ENCODE measurements at places on chromosomes 11 and 22.
A peak's percentile ranks its signal among the peaks of the same experiment; 100 is the strongest.

GRCh38 chr22:44951510-44951816 lies 58.3 kb downstream of the PHF21B start:
- DNase-seq: no peak

GRCh38 chr11:109604481-109605400 lies 182.8 kb downstream of the C11orf87 start:
- no peak for DNase-seq

DNA sequence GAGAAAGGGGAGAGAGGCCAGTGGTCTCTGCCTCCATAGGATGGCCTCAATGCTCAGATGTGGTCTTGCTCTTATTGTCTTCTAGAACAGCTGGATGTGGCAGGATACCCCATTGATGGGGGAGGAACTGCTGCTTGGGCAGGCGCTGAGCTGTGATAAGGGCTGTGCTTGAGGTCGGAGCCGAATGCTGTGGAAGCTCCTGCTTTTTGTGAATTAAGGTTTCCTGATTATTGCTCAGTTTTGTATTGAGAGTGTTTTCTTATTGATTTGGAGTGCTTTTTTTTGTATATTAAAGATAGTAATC lies 57.2 kb downstream of the CABIN1 start:
- DNase-seq: no peak

GRCh38 chr11:119912229-119912628 lies 183.2 kb upstream of the NECTIN1 start:
- no peak for DNase-seq

GRCh38 chr22:30680991-30681770 lies 13.5 kb upstream of the OSBP2 start:
- no peak for DNase-seq

DNA sequence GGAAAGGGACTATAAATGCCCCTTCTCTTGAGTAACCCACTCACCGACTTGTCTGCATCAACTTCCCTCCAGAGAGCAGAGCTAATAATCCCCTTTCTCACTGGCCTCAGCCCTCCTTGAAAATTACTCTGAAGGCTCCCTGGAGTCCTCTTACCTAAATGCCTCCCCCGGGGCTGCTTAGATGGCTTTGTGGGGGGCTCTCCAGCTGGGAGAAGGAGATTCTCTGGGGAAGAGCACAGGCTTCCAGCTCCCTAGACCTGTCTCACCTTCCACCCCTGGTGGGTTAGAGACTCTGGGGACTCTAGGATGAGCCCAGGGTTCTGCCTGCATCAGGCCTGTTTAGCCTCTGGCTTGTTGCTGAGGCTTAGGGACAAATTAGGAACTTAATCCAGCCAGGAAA lies 39.8 kb downstream of the MIAT start:
- no peak for DNase-seq

DNA sequence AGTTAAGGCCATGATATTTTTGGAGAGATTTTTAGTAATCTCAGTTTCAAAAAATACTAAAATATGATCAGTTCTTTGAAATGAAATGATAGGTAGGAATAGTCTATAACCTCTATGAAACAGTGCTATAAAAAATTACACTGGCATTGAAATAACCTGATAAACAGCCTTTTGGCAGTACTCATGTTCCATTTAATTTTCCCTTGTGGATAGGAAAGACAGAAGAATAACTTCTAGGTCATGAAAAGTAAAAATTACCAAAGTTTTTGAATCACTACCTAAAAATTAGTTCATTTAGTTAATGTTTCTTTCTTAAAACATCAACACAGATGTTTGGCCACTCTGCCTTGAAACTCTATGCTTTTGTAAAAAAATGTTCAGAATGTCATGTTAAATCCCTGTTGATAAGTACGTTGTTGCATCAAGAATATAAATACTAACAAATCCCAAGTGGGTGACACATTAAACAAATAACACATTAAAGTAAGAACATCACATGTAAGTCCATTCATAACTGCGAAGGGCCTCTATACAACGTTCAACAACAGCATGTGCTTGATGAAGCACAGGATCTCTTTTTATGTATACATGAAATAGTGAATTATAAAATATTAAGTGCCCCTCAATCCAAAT lies 290.2 kb downstream of the SWAP70 start:
- DNase-seq: no peak

DNA sequence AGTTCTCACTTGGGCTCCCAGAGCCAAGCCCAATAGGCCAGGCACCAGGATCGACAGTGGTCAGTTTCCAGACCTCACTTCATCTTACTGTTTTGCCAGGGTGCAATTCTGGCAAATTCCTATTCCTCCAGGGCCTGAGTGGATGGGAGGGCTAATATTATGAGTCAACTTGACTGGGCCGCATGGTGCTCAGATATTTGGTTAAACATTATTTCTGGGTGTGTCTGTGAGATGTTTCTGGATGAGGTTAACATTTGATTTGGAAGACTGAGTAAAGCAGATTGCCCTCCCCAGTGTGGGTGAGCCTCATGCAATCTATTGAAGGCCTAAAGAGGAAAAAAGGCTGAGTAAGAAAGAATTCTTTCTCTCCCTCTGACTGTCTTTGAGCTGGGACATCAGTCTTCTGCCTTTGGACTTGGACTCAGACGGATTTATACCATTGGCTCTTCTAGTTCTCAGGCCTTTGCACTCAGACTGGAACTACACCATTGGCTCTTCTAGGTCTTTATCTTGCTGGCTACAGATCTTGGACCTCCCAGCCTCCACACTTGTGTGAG lies 132.9 kb upstream of the ZBED5 start:
- no peak for DNase-seq

DNA sequence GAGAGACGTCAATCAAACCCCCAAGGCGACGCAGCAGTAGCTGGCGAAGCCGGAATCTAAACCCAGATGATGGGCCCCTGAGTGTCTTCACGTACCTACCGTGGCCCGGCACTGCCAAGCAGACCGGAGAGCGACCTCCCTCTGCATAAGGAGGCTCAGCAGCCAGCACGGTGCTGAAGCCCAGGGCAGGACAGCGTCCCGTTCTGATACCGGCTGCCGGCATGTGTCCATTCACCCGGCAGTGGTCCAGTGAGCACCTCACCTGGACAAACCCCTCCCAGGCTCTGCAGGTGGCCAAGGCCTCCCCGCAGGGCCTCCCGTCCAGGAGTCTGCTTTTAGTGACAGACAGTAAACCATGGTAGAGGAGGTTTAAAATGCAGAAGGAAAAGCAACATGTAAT lies 142.0 kb downstream of the BRD1 start:
- DNase-seq: no peak

- no peak for DNase-seq
These were observed 20.0 kb upstream of the SYT12 start for GRCh38 chr11:67002921-67003411.

GRCh38 chr22:33421859-33422258 lies 363.7 kb upstream of the SYN3 start:
- DNase-seq: no peak

GRCh38 chr11:4044976-4045646 lies 49.5 kb upstream of the RRM1 start:
- no peak for DNase-seq

DNA sequence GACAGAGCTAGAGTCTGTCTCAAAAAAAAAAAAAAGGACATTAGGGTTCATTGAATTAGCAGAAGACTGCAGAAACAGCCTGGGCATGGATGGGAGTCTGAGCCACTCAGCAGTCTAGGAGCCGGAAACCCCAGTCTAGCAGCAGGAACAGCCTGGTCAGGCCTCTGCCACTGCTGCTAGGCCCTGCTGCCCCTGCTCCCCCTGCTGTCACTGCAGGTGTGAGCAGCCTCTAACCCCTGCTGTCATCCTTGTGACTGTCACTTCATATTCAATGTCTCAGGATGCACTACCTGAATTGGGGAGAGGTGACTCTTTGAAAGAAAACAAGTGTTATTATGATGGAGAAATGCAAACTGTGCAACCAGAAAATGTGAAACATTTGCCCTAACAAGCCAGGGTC lies 7.0 kb upstream of the DDX17 start:
- no peak for DNase-seq

DNA sequence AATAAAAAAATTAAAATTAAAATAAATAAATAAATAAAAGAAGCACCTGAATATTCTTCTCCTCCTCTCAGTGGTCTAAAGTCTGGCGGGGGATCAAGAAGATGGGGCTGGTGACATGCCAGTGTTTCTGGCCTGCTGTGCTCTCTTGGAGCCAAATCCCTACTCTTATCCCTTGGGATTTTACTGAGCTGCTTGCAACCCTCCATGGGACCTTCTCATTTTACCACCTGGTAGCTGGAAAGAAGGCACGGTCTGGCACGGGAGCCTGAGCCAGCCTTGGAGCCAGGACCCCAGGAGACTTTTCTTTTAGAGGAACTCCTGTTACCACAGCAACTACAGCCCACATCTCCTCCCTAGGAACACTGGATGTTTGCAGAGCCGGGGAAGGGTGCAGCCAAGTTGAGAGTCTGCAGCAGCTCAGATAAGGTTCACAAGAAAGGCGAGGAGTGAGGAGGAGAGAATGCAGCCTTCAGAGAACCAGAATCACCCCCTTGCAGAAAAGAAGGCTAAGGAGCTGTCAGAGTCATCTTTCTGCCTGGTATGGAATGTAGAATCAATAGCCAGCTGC lies 21.4 kb downstream of the CD6 start:
- DNase-seq: no peak

DNA sequence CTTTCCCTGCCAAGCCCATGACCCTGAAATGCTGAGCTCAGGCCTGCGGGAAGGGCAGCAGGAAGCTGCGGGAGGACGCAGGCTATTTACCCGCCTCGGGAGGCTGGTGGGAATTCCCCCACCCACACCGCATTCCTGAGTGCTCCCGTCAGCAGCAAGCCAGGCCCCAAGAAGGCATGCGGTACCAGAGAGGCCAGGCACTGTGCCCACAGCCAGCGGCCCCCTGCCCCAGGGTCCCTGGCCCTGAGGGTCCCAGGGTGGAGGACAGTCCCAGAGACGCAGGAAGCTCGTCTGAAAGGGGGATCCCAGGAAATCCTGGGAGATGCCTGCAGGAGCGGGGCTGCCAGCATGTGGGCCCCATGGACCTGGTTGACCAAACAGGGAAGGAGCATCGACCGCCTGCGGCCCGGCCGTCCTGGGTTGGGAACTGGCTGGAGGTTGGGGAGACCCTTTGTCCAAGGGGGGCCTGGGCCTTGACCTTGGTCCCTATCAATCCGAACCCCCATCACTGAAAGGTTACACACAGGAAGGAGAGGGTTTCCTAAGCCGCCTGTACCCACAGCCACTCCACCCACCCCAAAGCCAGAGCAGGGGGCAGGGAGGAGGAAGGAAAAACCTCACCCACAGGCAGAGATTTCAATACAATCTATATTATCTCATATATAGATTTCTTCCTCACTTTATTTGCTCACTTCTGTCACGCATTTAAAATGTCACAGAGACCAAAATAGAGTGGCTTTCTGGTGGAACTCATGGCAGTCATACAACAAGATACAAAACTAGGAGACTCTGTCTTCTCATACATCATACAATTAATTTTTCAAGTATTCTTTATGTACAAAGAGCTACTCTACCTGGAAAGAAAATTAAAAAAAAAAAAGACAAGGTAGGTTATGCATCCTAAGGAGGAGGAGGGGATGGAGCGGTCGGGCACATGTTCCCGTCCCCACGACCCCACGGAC lies 17.1 kb downstream of the MAFF start:
- peak; percentile 16 for DNase-seq

GRCh38 chr11:26847459-26847858 lies 125.6 kb upstream of the SLC5A12 start:
- DNase-seq: no peak

DNA sequence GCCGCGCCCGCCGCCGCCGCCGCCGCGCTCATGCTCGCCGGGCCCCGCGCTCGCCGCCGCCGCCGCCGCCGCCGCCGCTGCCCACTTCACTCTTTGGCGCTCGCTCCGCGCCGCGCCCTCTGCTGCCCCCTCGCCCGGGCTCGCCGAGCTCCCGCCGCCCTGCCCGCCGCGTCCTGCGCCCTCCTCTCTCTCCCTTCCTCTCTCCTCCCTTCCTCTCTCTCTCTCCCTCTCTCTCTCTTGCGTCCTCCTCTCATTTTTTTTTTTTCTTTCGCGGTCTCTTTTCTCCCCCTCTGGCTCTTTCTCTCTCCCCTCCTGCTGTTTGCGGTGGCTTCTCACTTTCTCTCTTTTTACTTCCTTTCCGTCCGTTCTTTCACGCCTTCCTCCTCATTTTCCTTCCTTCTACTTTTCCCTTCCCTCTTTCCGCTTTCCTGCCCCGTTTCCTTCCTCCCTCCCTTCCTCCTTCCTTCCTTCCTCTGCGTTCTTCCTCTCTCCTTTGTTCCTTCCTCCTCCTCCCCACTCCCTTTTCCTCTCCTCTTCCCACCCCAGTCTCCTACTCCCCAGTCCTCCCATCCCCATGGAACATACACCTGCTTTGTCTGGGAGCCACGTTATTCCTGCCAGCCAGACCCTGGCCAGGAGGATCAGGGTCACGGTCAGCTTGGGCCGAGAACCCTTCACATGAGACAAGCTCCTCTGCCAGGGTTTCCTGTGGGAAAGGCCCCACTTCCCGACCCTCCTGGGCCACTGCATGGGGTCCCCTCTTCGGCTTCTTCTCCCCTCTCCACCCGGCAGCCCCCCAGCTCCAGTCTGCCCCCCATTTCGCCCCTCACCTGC lies 19.3 kb upstream of the SHISAL1 start:
- DNase-seq: no peak

GRCh38 chr11:106306942-106307341 lies 229.5 kb downstream of the AASDHPPT start:
- DNase-seq: no peak

- DNase-seq: no peak
These were observed 383.0 kb upstream of the NARS2 start for GRCh38 chr11:78957476-78958245.

DNA sequence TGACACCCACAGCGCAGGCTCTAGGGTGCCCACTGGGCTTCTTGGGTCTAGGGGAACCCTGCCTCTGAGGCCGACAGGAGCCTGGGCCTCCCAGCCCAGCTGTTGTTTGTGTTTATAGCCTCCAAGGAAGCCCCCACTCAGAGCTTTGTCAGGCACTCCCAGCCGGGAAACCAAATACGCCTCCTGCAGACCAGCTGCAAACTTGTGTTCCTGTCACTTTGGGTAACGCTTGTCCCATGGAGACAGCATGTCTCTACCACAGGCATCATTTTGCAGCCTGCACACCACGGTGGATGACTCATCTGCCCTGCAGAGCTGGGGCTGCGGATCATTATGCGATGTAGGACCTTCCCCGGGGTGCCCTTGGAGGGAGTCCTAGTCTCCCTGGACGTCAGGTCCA lies 40.6 kb upstream of the CRYBB3 start:
- DNase-seq: no peak
